ENCODE measurements at places on chromosomes 12 and 14.

- no peak for DNase-seq
These were observed 31.5 kb downstream of the DTX1 start for GRCh38 chr12:113088037-113088436.

GRCh38 chr14:79585845-79586244 lies 625.5 kb downstream of the DIO2 start:
- no peak for DNase-seq

GRCh38 chr12:38269897-38270296 lies 46.7 kb upstream of the ALG10B start:
- DNase-seq: no peak

DNA sequence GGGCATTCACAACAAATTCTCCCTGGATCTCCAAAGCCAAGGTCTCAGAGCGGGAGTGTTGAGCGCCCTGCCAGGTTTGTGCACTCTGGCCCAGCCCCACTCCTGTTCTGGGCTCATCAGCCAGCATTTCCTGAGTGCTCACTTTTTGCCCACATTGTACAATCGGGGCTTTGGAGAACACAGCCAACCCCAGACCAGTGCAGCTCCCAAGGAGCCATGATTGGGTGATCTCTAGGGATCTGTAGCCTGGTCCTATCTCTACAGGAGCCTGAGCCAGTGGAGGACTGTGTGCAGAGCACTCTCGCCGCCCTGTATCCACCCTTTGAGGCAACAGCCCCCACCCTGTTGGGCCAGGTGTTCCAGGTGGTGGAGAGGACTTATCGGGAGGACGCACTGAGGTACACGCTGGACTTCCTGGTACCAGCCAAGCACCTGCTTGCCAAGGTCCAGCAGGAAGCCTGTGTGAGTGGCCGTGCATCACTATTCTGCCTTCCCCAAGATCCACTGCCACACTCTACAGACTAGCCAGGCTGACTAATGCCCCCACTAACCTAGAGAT lies 2.8 kb downstream of the ARHGEF40 start:
- DNase-seq: no peak

GRCh38 chr12:27077586-27077985 lies 4.8 kb downstream of the C12orf71 start:
- DNase-seq: no peak

DNA sequence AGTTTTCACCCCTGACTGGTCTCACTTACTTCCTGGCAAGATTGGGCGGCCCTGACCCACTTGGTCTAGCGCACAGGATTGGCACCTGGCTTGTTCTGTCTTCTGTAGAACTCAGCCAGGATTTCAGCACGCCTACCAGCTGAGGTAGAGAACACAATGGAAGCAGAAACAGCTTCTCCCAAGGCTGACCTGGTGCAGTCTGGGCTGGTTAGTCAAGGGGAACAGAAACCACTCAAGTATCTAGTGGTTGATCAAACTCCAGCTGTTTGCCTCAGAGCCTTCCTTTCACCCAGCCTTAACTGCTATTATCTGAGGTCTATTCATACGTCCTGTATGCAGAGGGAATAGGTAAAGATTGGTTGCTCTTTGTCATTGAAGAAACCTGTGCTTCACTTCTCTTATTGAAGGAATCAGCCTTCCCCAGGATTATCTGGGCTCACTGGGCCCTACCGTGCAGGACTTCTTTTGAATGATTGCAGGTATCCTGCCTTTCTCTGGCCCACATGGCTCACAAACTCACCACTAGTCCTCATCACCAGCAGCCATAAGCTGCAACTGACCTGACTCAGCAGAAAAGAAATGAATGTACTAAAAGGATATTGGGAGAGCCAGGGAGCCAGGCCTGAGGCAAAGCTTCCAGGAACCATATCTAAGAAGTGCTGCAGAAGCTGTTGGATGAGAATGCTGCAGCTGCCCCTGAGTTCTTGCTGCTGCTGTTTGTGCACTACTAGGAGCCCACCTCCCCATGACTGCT lies 2.5 kb upstream of the PLEKHD1 start:
- DNase-seq: no peak

GRCh38 chr14:73786636-73787485 lies 64.8 kb upstream of the PTGR2 start:
- DNase-seq: no peak

Data from LNCaP clone FGC (cell line).